ENCODE measurements at places on chromosomes 5 and 9. TPM values are rescaled to one million over a fixed set of nuclear protein-coding genes. Genes with fewer than 3 reads are reported as not detected.

DNA sequence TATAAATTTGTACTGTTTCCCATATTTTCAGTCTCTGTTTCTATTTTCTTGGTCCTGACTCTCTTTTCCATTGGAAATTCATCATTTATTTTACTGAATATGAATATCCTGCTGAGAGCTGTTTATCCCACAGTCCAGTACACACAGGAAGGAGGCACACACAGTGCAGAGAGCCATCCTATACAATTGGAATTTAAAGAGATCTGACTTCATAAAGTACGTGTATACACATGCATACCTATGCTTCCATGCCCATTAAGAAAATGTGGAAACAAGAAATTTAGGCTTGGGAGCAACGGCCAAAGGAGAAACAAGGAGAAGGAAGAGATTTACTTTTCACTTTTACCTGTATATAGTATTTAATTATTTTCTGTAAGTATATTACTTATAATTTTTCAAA, 99.2 kb downstream of the NFIB start:
- DNase-seq: no peak

The SLC34A1 gene
- 0.10 TPM for total RNA-seq

DNA sequence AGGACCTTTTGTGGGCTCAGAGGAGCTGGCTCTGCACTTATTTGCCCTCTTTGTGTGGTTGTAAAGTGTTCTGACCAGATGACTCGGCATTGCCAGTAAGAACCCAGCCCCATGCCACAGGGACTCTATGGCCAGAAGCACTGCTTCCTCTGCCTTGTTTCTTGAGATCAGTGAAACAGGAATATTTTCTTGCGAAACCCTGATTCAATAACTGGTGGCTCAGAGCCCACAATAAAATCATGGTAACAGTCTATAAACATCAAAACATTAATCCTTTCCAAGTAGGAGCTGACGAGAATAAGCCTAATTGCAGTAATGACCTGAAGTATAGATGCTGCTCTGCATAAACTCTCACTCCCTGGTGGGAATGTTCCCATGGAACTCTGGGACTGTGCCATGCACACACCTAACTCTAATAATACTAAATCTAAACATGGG, 344.3 kb downstream of the ZNF608 start:
- DNase-seq: no peak

- peak; percentile 40 for DNase-seq
Observed at GRCh38 chr5:146368137-146368536, 29.5 kb downstream of the POU4F3 start.

The NRG2 gene
- total RNA-seq: 10.4 TPM

- peak; percentile 21 for DNase-seq
Observed at GRCh38 chr9:34984049-34984448, 5.5 kb upstream of the DNAJB5 start.

DNA sequence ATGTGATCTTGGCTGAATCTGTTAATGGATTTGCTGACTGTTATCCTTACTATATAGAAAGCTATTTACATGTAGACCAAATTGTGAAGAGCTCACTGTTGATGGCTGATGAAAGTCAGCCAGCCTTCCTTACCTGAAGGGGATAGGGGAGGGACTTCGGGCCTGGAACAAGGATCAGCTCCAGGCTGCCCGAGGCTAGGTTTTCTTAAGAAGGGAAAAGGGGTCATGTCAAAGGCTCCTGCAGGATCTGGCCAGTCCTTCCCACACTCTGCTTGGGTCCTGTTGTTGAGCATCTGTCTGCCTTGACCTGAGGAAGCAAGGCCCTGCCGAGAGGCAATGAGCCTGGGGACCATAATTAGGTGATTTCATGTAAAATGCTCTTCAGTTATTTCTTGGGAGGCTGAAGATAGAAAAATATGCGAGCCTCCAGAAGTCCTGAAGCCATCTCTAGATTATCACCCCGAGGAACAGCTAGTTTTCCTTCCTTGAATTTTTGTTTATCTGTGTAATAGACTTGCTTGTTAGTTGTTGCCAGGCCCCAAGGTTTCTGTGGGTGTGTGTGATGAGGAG, 261.4 kb downstream of the PDZD2 start:
- no peak for DNase-seq

DNA sequence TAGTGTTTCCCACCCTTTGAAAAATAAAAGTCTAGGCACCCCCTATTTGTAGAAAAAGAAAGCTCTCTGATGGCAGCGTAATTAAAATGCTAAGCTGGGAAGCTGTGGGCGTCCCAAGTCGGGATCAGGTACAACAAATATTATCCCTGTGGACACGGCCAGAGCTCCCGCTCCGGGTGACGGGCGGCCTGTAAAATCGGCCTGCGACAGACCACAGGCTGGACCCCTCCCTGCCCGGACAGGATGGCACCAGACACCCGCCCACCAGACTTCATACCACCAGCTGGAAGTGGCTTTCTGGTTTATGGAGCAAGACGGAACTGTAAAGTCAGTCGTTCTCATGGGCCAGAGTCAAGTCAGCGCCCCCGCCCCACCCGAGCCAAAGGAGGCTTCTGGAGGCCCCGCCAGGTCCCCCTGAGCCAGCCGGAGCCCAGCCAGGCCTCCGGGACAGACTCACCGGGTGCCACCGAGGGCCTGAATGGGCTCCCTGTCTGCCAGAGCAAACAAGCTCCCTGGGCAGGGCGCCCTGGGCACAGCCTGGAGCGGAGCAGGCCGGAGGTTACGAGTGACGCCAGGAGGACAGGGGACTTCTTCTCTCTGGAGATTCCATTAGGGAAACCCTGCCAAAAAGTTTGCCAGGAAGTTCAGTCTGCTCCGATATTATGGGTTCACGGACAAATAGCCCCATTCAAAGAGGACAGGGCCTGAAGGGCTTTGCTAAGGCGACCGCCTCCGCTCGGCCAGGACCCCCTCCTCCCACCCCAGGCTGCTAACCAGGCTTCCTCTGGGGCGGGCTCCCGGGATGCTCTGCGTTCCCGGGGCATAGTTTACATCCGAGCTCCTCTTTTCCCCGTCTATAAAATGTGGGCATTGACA, 173.7 kb downstream of the ERCC6L2 start:
- DNase-seq: no peak

GRCh38 chr9:72954431-72955125, 1.7 kb upstream of the ALDH1A1 start:
- DNase-seq: no peak

- DNase-seq: no peak
Observed at GRCh38 chr5:153624451-153624765, 133.9 kb downstream of the GRIA1 start.

GRCh38 chr5:181088289-181088688, 42.7 kb downstream of the OR2V1 start:
- DNase-seq: no peak

GRCh38 chr9:115978659-115979096, 174.9 kb upstream of the PAPPA start:
- DNase-seq: no peak

The PCDHB9 gene
- not detected for total RNA-seq

GRCh38 chr9:129999141-129999510, 43.9 kb downstream of the FNBP1 start:
- no peak for DNase-seq

DNA sequence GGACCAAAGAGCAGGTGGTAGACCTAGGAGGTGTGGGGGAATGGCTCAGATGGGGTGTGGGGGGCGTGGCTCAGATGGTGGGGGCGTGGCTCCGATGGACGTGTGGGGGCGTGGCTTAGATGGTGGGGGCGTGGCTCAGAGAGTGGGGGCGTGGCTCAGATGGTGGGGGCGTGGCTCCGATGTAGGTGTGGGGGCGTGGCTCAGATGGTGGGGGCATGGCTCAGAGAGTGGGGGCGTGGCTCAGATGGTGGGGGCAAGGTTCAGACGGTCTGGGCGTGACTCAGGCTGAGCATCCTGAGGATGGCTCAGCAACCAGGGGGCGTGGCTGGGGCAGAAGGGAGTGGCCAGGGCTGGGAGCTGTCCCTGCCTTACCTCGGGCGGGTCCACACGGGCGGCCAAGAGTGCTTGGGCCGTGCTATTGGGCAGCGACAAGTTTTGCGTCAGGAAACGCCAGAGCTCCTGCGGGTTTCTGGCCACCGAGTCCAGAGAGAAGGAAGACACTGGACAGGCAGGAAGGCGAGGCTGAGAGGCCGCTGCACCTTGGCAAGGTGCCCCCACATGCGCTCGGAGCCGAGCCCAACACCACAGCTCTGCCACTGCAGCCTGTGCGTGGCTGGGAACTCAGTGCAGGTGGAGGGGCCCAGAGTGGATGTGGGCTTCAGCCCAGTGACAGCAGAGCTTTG, 5.9 kb downstream of the ABCA2 start:
- DNase-seq: peak; percentile 75

DNA sequence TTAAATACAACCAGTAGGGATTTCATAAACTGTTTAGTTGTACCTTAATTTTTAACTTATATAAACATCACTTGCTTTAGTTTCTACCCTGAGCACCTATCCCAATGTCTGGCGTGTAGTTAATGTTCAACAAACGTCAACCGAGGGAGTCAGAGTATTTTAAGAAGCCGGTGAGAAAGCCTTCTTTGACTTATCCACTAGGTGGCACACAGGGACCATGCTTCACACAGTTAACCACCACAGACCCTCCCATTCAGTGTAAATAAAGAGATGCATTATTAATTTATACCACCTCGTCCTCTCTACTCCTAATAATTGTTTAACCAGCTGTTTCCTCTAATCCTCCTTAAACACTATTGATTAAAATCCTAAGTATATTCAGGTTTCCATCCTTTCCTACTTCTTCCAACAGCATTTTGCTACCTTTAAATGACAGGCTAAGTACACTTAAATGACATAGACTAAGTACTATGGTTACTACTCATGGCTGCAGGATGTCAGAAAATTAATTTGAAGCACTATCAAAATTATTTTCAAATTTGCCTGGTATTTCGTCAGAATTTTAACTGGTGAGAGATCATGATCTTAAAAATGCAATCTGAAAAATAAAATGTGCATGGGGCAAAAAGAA, 2.3 kb downstream of the HAPLN1 start:
- peak; percentile 50 for DNase-seq

The ADAMTS2 gene
- total RNA-seq: 0.43 TPM

The PRDM9 gene
- total RNA-seq: not detected

The POU5F2 gene
- total RNA-seq: 0.10 TPM

DNA sequence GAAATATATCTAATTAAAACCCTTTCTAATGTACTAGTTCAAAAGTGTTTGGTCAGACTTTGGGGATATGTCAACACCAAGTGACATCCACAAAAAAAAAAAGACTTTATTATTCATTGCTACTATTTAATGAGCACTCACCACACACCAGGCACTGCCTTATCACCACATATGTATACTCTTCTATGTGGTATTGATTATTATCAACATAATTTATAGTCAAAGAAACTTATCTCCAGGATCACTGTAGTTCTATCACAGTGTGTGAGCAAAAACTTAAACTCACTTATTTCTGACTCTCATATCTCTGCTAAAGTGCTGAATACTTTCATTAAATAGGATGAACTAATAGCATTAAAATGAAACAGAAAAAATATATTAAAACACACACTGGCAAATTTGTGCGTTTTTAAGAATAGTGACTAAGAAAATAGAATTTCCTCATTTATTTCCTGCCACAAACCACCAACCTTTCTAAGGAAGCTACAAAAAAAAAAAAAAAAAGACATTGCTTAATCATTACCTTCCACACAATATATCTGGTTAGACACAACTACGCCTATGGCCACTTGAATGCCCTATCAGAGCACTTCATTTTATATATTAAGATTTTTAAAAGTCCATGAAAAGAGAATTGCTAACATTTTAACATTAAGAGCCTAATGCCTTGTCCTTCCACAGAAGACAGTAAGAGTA, 12.8 kb downstream of the SLCO4C1 start:
- DNase-seq: peak; percentile 33

The ARL14EPL gene
- total RNA-seq: 0.17 TPM

GRCh38 chr5:135484674-135485086, 32.5 kb upstream of the TIFAB start:
- DNase-seq: no peak

The GARNL3 gene
- 1.2 TPM for total RNA-seq

Data from HT1080 (cell line).